Esophagus squamous epithelium (tissue), 5 donors: ENCODE measurements at places on chromosomes 1 and 21.

DNA sequence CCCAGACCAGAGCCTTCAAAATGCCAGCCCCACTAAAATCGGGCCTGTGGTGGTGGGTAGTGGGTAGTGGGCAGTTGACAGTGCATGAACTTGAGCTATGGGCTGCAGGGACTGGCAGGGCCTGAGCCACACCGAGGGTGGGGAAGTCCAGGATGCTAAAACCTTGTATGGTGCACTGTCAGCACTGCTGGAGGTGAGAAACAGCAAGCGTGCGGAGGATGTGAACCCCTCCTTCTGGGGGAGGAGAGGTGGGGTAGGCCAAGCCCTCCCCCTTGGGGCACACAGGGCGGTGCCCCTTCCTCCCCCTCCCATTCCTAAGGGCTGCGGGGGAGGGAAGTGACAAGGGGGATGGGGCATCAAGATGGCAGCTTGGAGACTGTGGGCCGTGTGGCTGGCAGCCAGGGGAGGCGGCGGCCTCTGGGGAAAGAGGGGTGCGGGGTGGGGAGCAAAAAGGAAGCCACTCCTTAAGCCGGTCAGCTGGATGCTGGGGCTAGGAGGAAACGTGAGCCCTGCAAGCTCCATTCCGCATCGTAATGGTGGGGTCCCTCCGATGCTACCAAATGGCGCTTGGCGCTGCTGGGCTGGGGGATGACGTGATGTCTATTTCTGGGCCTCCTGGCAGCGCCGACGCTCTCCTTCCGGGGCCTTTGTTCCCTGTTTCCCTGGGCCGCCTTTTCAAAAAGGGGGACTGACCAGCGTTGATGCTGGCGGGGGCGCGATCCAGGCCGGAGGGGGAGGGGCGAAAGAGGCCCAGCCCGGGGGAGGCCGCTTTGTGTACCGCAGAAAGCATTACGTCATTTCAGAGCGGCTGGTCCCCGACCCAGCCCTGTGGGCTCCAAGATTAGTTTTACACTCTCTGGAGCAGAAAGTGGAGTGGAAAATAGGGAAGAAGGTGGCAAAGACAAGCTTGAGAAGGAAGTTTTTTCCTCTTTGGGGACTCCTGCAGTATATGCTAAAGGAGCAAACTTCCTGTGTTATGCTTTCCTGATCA is 809 bp downstream of the SYT11 start:
- peak; percentile 4 for DNase-seq

DNA sequence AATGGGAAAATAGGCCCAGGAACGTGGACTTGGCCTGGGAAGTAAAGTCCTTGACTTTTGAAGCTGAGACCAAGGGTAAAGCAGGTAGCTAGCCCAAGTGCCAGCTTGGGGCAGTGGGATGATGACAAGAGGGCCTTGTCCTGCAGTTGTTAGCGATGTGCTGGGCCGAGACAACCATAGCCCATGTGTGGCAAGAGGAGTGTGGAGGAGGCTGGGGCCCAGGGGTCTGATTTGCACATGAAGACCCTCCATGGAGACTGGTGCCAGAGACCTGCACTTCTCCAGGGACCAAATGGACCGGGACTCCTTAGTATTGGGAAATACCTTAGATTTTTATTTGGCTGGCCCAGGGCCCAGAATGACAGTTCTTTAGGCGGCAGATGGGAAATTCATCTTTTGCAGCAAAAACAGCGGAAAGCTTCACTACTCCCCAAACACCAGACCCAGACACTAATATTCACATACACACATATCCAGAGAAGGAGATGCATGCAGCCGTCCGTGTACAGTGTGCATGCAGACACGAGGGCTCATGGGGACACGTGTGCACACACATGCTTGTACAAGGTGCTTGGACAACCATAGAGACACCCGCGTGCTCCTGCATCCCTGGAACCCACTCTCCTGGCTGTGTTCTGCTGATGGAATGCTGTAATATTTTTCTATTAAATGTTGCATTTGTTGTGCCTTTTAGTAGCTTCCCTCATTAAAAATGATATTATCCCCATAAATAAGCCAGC is 78.1 kb upstream of the CSF3R start:
- DNase-seq, result no peak

GRCh38 chr1:6603915-6604558 is 1.4 kb upstream of the KLHL21 start:
- no peak for DNase-seq

GRCh38 chr1:219413536-219413935 is 199.4 kb downstream of the ZC3H11B start:
- DNase-seq, result no peak

GRCh38 chr1:220877377-220878095 is 1.7 kb upstream of the HLX start:
- DNase-seq, result no peak

- no peak for DNase-seq
Measured at GRCh38 chr1:180309338-180309737, 79.3 kb downstream of the LHX4 start.
